Brain microvascular endothelial cell (primary cell): ENCODE measurements at places on chromosomes 6 and 20.

DNA sequence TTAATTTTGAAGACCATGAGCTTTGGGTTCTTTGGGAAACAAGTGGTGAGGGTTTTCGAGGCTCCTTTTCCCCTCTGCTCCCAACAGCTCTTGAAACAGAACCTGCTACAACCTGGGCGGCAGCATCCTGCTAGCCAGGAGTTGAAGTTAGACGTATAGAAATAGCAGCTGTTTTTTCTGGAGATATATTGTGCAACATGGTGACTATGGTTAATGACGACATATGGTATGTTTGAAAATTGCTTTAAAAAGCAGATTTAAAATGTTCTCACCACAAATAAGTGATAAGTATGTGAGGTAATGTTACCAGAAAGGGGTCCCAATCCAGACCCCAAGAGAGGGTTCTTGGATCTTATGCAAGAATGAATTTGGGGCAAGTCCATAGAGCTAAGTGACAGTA is 138.9 kb downstream of the PDE7B start:
- no peak for DNase-seq

DNA sequence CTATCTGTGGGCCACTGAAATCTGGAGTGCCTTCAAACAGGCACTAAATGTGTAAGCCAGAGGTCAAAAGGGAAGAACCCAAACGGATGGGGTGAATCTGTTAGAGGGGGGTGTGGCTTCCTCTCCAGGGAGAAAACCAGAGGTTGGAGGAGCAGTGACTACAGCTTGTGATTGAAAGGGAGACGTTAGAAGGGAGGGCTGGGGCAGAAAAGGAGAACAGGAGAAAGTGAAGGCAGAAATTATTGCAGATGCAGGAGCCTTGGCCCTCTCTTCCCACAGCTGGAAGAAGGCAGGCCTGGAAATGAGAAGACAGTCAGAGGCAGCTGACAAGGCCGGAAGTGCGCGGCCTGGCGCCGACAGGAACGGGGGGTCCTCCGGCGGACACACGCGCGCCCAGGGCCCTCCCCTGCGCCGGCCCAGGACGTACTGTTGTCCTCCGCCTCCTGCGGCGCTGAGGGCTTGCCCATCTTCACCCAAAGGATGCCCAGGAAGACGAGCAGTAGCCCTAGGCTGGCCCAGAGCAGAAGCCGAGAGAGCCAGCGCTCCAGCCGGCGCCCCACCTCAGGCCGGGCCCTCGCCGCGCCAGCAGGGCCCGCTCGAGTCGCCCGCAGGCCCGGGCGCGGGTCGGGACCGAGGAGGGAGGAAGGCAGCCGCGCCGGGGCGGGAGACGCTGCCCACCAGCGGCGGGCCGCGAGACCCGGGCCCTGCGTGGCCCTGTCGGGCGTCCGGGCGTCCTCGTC is 806 bp downstream of the LEMD2 start:
- peak; percentile 65 for DNase-seq

GRCh38 chr6:154378518-154378917 is 21.9 kb upstream of the IPCEF1 start:
- DNase-seq, result no peak

DNA sequence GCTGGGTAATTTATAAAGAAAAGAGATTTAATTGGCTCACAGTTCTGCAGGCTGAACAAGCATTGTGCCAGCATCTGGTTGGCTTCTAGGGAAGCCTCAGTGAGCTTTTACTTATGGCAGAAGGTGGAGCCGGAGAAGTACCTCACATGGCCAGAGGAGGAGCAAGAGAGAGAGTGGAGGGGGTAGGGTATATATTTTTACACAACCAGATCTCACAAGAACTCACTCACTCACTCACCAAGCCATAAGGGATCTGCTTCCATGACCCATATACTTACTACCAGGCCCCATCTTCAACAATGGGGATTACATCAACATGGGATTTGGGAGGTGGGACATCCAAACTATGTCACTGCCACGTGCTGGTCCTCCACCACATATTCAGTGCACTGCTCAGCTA is 152.6 kb upstream of the PRND start:
- DNase-seq, result no peak

DNA sequence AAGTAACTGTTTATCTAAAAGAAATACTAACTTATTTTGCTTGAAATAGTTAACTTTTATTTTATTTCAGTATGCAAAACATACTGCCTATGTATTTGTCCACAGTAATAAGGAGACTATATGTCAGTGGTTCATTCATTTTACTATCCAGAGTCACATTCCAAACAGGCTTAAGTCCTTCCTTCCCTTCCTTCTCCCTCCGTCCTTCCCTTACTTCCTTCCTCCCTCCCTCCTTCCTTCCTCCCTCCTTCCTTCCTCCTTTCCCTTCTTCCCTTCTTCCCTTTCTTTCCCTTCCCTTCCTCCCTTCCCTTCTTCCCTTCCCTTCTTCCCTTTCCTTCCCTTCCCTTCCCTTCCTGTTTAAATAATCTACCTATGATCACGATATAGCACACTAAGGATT is 899.2 kb downstream of the EYS start:
- no peak for DNase-seq

DNA sequence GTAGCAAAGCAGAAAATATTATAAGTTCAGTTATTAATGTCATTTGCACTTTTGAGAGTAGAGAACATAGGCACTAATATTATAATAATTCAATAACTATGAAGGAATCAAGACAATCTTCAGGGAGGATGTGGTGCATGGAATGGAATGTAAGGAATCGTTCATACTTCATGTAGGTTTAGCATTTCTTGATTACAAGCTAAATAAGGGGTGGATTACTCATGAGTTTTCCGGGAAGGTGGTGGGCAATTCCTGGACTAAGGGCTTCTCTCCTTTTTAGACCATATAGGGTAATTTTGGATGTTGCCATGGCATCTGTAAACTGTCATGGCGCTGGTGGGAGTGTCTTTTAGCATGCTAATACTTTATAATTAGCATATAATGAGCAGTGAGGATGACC is 9.1 kb upstream of the BTNL2 start:
- DNase-seq, result no peak

GRCh38 chr6:43142101-43142500 is 29.0 kb upstream of the SRF start:
- no peak for DNase-seq

DNA sequence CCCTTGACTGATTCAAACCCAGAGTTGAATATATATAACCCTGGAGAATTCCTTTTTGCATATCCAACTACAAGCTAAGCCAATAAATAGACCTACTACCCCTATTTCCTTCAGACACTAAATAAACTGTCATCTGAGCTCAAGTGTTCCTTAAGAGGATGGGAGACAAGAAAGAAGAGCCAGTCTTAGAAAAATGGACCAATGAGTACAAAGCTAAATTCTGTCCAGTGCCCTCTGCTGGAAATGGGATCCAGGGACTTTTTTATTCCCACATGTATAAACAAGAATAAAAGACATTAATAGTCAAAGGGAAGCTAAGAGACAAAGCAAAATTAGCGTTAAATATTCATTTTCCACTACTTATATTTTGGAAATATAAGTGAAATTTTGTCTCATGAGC is 4.8 kb downstream of the PPP1R10 start:
- DNase-seq, result no peak

DNA sequence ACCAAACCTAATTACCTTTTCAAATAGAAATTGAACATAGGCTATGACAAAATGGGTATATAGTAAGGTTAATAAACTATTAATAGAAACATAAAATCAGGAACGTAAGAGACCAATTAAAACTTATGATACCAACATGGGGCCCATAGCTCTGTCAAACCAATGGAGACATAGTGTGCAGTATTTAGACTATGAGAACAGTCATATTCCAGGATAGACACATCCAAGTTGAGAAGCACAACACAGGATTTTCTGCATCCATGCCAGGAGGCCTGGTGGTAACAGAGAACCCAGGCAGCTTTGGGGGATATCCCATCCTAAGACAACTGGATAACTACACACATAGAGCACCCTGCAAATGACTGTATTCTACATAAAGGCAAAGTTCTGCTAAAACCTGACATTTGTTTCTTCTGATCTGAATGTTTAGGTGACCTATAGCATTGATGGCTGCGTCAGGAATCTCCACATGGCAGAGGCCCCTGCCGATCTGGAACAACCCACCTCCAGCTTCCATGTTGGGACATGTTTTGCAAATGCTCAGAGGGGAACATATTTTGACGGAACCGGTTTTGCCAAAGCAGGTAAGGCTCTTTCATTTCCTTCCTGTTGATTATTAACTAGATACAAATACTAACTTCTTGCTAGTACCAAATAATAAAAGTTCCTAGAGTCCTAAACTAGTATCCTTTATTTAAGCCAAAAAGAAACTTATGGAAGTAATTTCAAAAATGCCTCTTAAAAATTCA is 202.7 kb downstream of the ARHGAP18 start:
- no peak for DNase-seq

- peak; percentile 52 for DNase-seq
These were observed 32.8 kb downstream of the CD164 start for GRCh38 chr6:109349419-109349987.

- no peak for DNase-seq
These were observed 72.4 kb downstream of the ADTRP start for GRCh38 chr6:11706171-11706570.

GRCh38 chr20:10357974-10358373 is 76.0 kb downstream of the MKKS start:
- no peak for DNase-seq

- no peak for DNase-seq
These were observed 101.6 kb upstream of the CD93 start for GRCh38 chr20:23187751-23188150.
